ENCODE measurements at places on chromosomes 5 and 9.

DNA sequence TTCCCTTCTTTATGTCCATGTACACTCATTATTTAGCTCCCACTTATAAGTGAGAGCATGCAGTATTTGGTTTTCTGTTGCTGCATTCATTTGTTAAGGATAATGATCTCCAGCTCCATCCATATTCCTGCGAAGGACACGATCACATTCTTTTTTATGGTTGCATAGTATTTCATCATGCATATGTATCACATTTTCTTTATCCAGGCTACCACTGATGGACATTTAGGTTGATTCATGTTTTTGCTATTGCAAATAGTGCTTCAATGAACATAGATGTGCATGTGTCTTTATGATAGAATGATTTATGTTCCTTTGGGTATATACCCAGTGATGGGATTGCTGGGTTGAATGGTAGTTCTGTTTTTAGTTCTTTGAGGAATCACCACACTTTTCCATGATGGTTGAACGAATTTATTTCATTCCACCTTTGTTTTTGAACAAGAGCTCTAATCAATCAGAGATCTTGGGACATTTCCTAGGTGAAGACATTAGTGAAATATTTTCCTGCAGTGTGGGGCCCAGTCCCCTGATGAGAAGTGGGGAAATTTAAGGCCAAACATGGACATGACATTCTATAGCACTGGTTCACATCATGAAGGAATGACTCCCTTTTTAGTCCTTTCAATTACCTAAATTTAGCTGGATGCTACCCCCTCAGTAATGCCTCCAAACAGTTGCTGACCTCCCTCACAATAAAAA is 7.1 kb upstream of the TEX48 start:
- no peak for DNase-seq

- DNase-seq: no peak
Measured at GRCh38 chr5:80569961-80570786, at the start of gene ANKRD34B. Gene ANKRD34B (minus strand): TSS chr5:80570280. CDS start chr5:80560019, 10,261 bp downstream.

DNA sequence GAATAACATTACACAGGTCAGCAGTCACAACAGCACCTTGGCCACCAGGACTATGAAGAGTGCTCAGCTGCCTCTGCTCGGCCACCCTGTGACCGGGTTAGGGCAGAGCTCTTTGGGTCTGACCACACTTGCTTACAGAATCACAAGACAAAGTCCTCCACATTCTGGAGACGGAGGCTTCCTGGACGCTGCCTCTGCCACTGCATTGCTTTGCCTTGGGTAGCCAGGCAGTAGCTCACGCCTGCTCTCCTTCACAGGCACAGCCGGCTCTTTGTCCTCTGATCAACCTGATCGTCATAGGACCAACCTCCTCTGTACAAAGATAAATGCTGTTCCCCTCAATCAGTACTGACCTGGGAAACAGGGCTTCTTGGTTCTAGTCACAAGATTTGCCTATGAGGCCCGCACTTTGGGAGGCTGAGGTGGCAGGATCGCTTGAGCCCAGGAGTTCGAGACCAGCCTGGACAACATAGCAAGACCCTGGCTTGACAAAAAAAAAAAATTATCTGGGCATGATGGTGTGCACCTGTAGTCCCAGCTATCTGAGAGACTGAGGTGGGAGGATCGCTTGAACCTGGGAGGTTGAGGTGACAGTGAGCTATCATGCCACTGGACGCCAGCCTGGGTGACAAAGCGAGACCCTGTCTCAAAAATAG is 128.4 kb upstream of the IER5L start:
- DNase-seq: no peak

DNA sequence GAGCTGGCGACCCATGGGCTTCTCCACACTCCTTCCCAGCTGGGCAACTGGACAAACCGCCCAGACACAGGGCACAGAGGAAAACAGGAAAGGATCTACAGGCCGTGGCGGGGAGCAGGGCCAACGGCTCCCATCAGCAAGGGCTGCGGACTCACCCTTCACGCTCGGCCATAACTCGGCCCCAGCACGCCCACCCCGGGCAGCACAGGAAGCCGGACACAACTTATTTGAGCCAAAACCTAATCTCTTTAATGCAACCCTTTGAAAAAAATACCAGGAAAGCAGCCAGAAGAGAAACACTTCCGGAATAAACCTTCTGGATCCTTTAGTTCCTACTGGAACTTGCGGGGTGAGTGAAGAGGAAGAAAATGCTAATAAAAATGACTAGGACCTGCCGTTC is 59.9 kb downstream of the VAV2 start:
- DNase-seq: no peak

- DNase-seq: peak; percentile 98
Measured at GRCh38 chr5:31119938-31120641, 73.4 kb upstream of the CDH6 start.

- no peak for DNase-seq
Measured at GRCh38 chr9:111661802-111662521, 557 bp downstream of the GNG10 start.

- DNase-seq: no peak
Measured at GRCh38 chr5:143521846-143522400, 118.4 kb upstream of the NR3C1 start.

GRCh38 chr5:17229313-17229712 is 11.9 kb downstream of the BASP1 start:
- DNase-seq: no peak

GRCh38 chr9:77977210-77977611 is 54.4 kb downstream of the GNAQ start:
- DNase-seq: peak; percentile 86

- DNase-seq: no peak
Measured at GRCh38 chr5:136615251-136616119, 250.1 kb upstream of the TRPC7 start.

- DNase-seq: no peak
Measured at GRCh38 chr5:17081142-17081541, 136.3 kb upstream of the BASP1 start.

GRCh38 chr5:149765932-149766331 is 35.8 kb downstream of the PPARGC1B start:
- no peak for DNase-seq

- peak; percentile 42 for DNase-seq
Measured at GRCh38 chr9:90904706-90905478, 103.3 kb downstream of the SYK start.

All from kidney glomerular epithelial cell (primary cell).